ENCODE measurements at places on chromosomes 1 and 21.

GRCh38 chr1:59903141-59903754 lies 23.3 kb downstream of the CYP2J2 start:
- DNase-seq = peak; percentile 19

GRCh38 chr1:151763990-151764389 lies 694 bp upstream of the MRPL9 start:
- DNase-seq = no peak

DNA sequence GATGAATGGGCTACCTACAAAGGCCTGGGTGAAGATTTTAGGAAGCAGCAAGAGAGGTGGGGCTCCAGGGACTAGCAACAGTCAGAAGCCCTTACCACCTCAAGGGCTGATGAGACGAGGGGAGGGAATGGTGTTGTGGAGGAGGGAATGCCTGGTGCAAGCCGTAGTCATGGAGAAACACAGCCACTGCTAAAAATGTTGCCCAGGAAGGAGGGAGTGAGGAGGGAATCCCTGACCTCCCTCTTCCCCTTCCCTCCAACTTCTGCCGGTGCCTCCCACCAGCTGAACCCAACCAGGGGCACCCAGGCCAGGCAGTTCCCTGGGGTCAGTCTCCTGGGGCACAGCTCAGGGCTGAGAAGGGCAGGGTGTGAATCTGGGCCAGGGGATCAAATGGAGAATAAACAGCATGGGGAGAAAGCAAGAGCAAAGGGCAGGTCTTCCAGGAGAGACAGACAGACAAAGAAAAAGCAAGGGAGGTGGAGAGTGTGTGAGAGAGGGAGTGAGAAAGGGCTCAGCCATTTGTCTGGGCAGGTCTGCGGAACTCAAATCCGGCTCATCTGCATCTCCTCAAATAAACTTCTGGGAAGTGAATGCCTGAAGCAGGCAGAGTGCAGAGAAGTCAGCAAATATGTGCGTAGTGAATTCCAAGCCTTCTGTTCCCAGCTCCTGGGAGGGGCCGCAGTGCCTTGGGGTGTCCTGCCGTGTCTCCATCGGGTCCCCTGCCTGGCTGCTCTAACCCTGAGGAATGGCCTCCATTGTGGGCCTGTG lies 27.1 kb upstream of the POU3F1 start:
- no peak for DNase-seq

DNA sequence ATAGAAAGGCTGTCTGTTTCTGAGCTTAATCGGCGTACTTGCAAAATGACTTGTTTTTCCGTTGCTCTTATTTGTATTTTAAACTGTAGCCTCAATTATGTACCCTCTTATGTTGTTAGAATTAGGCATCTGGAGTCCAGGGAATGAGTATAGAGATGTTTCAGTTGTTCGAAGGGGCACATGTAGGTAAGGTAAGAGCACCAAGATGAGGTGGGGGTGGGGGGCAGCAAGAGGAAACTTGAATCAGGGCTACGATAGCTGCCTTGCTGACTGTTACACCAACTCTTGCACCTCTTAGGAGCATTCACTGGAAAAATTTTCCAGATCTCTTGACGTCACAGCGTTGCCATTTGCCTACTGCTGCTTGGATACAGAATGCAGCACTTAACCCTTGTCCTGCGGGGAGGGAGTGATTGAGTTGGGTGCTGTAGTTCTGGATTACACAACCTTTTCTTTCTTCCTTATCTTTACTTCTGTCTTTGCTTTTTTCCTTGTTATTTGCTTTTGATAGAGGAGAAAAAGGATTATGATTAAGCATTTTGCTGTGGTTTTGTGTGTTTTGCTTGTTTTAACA lies 3.2 kb downstream of the ATP1B1 start:
- no peak for DNase-seq

DNA sequence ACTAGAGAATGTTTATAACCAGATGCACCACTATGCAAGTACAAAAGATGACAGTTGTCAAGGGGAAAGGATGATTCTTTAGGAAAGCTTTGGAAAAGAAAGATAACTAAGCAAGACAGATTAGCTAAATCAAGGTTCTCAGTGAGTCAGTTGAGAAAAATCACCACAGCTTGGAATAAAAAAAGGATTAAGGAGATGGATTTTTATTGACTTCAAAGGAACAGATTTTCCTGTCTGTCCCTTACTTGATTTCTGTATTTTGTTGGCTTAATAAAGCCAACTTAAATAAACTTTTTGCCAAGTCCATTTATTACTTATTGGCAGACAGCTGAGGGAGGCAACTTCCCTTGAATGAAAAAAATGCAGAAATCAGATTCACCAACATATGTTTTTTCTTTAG lies 93.9 kb downstream of the NR5A2 start:
- DNase-seq = no peak
